Heart left ventricle (tissue), 16 donors: ENCODE measurements at places on chromosomes 2 and 18. TPM values are rescaled to one million over a fixed set of nuclear protein-coding genes. Genes with fewer than 3 reads are reported as not detected.

DNA sequence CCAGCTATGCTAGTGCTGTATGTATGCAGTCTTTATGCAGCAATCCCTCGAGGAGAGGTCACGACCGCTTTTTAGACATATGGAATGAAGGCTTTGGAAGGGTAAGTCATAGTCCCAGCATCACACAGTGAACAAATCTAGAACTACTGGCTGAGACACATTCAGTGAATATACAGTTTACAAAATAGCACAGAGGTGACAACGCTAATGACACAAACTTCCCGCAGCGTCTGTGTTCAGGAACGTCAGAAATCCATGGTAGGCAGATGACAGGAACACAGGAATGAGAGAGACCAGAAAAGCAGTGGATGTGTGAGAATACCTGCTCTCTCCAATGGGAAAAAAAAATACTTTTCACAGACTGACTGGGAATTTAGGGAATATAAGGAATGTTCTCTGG lies 29.6 kb downstream of the CABYR start:
- DNase-seq = no peak

- DNase-seq = no peak
These were observed 1.2 kb downstream of the TGOLN2 start for GRCh38 chr2:85326406-85327159.

GRCh38 chr18:484749-485464 lies 15.6 kb downstream of the COLEC12 start:
- DNase-seq = no peak

DNA sequence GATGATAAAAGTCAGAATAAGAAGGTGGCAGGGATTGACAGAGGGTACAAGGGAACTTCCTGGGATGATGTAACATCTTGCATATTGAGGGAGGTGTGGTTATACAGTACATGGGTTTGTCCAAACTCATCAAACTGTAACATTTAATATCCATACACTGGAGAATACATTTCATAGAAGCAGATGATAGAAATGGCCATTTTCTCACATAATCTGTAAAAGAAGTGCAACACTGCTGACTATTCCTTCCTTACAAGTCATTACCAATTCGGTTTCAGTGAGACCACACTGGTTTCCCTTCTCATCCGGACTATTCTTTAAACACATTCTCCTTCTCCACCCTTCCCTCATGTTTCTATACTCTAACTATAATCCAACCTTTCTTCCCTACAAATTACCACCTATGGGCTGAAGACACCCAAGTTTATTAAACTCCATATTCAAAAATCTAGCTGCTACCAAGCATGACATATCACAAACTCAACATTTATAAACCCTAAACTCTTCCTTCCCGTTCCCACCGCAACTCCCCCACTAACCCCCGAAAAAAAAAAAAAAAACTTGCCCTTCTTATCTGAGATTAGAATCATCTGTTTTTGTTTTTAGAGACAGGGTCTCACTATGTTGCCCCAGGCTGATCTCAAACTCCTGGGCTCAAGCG lies 1.6 kb downstream of the COX7A2L start:
- DNase-seq = no peak

ZDBF2 gene
- 14.8 TPM for total RNA-seq

- DNase-seq = peak; percentile 51
These were observed 68.5 kb downstream of the CTIF start for GRCh38 chr18:48607056-48607984.

GRCh38 chr2:53356291-53356905 lies 411.2 kb upstream of the CHAC2 start:
- DNase-seq = no peak

DNA sequence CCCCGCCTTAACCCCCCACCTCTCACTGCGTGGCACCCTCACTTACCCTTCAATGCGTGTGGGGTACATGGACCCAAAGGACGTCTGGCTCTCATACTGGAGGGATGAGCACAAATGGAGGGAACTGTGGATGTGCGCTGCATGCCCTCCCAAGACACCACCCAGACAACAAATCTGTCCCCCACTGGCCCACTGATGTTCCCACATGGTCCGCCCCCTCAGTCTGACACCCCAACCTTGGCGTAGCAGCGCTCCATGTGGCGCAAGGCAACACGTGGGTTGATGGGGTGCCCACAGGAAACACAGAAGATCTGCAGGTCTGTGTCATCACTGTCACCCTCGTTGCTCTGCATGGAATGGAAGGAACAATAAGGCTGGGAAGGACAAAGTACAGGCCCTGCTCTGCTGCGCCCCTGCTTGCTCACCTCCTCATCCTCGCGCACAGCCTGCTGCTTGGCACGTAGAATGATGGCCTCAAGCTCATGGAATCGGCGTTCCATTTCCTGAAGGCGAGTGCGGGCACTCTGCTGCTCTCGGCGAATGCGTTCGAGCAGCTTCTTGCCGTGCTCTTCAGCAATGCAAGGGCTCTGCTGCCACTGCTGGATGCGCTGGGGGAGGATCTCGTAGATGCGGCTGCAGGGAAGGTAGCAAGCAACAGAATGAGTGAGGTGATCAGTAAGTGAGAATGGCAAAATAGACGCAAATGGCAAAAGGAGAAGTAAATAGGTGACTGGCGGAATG lies 2.3 kb upstream of the MBD1 start:
- DNase-seq = peak; percentile 51

DNA sequence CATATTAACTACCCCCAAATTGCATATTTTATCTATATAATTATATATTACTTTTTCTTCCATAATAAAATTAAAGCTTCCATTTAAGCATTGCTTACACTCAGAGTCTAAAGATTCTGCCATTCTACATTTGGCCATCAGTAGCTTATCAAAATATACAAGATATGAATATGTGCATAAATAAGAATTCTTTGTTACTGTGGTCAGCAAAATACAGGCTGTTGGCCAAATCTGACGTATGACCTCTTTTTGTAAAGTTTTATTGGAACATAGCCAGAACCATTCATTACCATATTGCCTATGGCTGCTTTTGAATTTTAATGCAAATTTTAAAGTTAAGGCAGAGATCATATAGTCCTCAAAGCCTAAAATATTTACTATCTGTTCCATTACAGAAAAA lies 643.9 kb upstream of the VRK2 start:
- no peak for DNase-seq

DNA sequence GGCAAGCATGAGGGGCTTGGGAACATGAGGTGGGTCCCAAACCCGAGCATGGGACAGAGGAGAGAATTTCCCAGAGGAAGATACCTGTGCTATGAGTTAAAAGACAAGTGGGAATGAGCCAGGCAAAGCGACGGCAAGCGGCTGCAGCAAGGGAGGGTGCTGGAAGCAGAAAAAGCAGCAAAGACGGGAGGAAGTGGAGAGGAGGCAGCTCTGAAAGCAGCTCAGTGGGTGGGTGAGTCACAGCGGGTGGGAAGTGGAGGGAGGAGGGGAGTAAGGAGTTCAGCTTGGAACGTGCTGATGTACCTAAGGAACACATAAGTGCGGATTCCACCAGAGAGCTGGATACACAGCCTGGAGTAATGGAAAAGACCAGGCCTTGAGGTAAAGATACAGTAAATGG lies 41.4 kb downstream of the THUMPD2 start:
- DNase-seq = no peak

GRCh38 chr2:188345426-188345825 lies 53.8 kb downstream of the GULP1 start:
- no peak for DNase-seq

DNA sequence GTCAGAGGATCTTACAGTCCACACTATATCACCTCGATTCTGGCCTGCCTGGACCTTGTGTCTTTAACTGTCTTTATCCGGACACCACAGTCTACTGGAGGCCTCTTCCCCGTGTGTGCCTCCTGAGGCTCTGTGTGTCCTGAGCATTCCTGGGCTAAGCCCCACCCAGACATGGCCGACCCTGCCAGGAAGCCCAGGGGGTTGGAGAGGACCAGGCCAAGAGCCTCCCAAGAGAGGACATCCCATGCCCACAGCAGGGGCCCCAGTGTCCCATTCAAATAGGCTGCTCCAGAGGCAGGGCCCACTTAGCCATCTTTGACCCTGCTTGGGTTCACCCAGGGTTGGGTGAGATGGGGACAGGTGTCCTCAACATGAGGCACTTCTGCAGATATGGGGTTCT lies 84.7 kb upstream of the OTOS start:
- peak; percentile 1 for DNase-seq

GRCh38 chr2:206846981-206847834 lies 81.8 kb downstream of the FASTKD2 start:
- DNase-seq = no peak

DNA sequence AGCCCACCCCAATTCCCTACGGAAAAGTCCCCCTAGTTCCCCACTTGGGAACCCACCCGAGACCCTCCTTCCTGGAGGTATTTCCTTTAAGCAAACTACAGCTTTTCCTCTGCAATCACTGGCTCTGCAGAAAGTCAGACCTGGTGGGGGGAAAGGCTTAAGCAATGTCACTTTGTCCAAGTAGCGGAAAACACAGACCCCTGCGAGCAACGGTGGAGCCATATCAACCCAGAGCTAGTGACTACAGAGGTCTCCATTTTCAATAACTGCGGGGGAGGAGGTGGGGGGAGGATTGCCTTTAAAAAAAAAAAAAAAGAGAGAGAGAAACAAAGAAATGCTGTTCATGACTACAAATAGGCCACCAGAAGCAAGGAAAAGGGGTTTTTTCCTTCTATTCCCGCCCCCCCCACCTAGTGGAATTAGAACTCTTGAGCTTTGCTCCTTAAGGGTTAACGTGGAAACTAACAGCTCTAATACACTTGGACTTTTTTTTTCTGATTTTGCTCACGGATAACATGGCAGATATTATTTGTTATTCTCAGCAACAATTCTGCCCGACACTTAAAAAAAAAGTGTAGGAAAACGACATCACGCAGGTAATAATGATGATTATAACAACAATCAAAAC lies 1.1 kb upstream of the FRZB start:
- DNase-seq = no peak

GRCh38 chr2:217788669-217789002 lies 214.2 kb downstream of the TNS1 start:
- DNase-seq = no peak

DNA sequence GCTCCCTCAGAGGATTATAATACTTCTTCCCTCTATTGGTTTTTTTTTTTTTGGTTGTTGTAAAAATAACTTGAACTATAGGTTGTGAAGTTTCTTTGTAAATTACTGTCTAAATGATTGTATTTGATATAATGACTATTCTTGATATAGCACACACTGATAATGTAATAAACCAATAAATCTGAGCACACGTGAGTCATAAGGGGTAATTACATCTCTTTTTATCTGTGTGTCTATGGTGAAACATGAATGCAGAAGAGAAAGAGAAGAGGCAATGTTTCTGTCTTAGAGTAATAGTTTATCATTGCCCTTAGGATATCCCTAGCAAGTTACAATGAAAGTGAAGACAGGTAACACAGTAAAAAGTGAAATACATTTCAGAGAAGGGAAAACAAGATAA lies 64.1 kb upstream of the RAPGEF4 start:
- no peak for DNase-seq

SAG gene
- total RNA-seq = not detected

NCK2 gene
- total RNA-seq = 35.0 TPM

- no peak for DNase-seq
These were observed at the start of gene DAW1 for GRCh38 chr2:227871375-227871791. Gene DAW1, plus strand, starts transcription at chr2:227871631. Its CDS starts 59 bp downstream, at chr2:227871690.

GRCh38 chr2:141724426-141724825 lies 406.4 kb downstream of the LRP1B start:
- no peak for DNase-seq

DNA sequence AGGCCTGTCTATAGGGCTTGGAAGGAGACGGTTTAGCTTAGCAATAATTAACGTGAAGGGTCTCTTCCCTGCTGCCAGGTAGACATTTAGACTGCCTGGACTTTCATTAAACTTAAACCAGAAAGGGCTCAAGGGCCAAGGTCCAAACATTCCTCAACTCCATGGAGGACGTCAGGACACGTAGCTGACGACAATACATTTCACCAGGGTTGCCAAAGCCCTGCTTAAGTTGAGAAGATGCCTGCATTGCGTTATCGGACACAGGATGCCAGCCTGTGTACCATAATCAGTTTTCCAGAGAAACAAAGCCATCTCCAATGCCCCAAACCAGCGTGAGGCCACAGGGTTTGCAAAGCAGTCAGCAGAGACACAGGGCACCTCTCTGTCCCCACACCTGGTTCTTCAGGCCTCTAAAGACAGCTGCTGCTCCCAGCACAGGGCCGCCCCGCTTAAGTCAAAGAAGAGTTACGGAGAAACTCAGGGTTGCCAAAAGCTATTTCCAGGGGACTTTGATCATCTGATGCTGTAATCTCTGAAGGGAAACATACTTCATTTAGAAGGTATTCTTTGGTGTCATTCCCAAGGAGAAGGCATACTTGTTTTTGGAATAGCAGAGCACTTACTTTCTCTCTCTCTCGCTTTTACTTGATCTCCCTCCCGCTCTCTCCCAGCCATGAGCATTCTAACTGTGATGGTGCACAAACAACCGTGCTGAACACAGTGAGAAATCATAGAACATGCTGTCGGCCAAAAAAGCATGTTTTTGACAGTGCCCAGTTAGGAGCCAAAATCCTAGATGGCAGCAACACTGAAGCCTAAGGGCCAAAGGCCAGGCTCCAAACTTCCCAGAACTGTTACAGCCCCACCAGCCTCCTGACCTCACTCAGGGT lies 46.0 kb downstream of the TTC32 start:
- DNase-seq = no peak

- DNase-seq = no peak
These were observed 124.0 kb downstream of the TMEM200C start for GRCh38 chr18:5771343-5771742.

DNA sequence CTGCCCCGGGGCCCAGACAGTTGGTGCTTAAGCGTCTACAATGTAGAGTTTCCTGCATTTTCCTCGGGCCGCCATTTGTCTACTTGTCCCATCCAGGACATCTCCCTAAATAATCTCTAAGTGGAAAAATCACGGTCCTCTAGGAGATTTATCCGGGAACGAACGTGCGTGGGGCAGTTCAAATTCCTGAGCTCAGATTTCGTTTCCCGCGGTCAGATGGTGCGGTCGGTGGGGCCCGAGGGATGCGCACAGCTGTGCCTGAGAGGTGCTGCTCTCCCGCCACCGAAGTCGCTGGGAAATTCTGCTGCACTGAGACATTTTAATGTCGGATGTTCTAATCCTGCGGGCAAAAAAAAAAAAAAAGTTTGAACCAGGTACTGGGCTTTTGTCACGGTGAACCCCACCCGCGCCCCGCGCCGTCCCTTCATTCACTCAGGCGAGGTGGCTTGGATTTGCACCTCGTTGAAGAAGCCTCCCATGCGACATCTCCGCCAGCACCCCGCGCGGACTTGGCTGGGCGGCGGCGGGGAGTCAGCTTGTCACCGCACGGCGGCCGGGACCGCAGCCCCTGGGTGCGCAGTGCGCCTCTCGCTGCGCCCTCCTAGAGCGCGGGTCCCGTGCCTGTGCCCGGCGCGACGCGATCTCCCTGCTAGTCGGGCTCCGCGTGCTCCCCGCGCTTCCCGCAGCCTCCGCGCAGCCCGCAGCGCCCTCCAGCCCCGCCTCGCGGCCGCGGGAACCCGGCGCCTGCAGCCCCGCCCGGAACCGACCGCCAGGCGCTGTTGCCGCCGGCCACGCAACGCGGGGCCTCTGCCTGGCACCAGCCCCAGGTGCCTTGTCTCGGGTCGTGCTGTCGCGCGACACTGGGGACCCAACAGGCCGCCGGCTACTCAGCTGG lies 191.9 kb upstream of the TCF4 start:
- peak; percentile 50 for DNase-seq
